Activated B cell treated with CpG ODN at 0.5 μM for 24 hours (primary cell): ENCODE measurements at places on chromosomes 5 and 9. TPM values are rescaled to one million over a fixed set of nuclear protein-coding genes. Genes with fewer than 3 reads are reported as not detected.

GRCh38 chr5:157107508-157107907 lies 1.3 kb downstream of the HAVCR2 start:
- no peak for DNase-seq
- no peak overlapping the region for H3K4me3 ChIP-seq
- H3K36me3 ChIP-seq: no peaks in the 10 kb centered on the region

- no peaks in the 10 kb centered on the region for H3K36me3 ChIP-seq
- DNase-seq: no peak
- H3K27ac ChIP-seq: no peak overlapping the region
- H3K4me1 ChIP-seq: no peaks in the 10 kb centered on the region
- peaks cover 5% of the 10 kb centered on the region for H3K27me3 ChIP-seq
These were observed 140.2 kb downstream of the ENC1 start for GRCh38 chr5:74500110-74500917.

DNA sequence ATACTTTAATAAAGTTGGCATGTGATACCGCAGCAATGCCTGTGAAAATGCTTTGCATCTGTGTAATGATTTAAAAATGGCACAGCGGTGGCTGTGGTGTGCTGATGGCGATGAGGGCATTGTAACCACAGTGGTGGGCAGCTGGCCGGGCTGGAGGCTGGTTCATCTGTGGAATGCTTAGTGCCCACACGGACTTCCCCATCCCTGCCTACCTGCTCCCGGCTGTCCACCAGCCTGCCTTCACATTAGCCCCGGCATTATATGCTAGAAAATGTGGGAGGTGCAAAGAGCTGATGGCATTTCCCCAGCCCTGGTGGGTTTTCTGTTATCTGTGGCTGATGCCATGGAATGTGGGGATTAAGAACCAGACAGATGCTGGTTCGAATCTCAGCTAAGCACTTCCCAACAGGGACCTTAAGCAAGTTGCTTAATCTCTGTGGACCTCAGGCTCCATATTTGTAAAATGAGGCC lies 2.9 kb upstream of the NDST1 start:
- DNase-seq: no peak
- H3K27me3 ChIP-seq: no peaks in the 10 kb centered on the region
- H3K4me3 ChIP-seq: no peak overlapping the region
- no peaks in the 10 kb centered on the region for H3K36me3 ChIP-seq
- H3K27ac ChIP-seq: no peak overlapping the region

DNA sequence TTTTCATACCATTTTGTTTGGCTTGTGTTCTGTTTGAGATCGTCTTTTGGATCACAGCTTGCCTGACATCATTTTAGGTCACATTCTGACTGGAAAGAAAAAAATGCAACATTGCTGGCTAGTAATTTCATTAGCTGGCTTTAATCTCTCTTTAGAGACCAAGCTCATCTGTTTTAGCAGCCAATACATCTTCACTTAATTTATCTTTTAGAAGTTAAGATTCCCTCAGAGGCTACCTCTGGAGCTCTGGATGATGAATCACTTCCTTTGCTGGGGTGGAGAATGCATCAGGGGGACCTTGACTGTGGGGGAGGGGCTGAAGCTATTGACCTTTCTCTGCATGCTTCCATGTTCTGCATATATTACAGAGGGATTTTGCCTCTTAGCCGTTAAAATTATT lies 181.5 kb upstream of the OTULINL start:
- no peaks in the 10 kb centered on the region for H3K4me1 ChIP-seq
- no peak for DNase-seq
- H3K27me3 ChIP-seq: no peaks in the 10 kb centered on the region
- peaks cover 82% of the 10 kb centered on the region for H3K36me3 ChIP-seq

GRCh38 chr9:4118666-4119065 lies 181.2 kb downstream of the GLIS3 start:
- no peaks in the 10 kb centered on the region for H3K4me1 ChIP-seq
- peaks cover 2% of the 10 kb centered on the region for H3K27me3 ChIP-seq
- DNase-seq: no peak
- H3K27ac ChIP-seq: no peak overlapping the region

- no peaks in the 10 kb centered on the region for H3K27me3 ChIP-seq
- H3K27ac ChIP-seq: no peak overlapping the region
- H3K4me3 ChIP-seq: no peak overlapping the region
These were observed 255.1 kb downstream of the NR2F1-AS1 start for GRCh38 chr5:93325946-93326345.

DNA sequence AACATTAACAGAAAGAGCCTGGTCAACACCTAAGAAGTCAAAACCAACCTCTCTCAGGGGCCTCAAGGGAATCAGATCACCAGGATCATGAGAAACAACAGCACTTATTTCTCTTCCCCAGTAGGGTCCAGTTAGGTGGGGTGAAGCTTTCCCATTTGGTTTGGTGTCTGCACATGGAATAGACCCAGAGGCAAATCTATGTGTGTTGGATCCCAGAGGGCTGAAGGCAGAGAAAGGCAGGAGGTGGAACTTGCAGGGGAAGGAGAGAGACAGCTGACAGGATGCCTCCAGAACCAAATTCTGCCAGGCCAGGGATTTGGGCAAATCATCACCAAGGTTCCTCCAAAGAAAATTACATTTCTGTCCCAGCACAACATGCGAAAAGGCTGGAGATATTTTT lies 104.8 kb upstream of the SPOCK1 start:
- H3K4me3 ChIP-seq: no peak overlapping the region
- DNase-seq: no peak
- no peak overlapping the region for H3K27ac ChIP-seq
- H3K4me1 ChIP-seq: no peaks in the 10 kb centered on the region

DNA sequence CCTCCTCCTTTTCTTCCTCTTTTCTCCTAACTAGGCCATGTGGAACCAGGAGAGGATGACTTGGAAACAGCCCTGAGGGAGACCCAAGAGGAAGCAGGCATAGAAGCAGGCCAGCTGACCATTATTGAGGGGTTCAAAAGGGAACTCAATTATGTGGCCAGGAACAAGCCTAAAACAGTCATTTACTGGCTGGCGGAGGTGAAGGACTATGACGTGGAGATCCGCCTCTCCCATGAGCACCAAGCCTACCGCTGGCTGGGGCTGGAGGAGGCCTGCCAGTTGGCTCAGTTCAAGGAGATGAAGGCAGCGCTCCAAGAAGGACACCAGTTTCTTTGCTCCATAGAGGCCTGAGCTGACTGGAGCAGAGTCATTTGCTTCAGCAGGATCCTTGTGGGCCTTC lies 13.7 kb downstream of the NUDT2 start:
- H3K36me3 ChIP-seq: peaks cover 45% of the 10 kb centered on the region
- H3K27ac ChIP-seq: no peak overlapping the region
- no peaks in the 10 kb centered on the region for H3K4me1 ChIP-seq
- no peak overlapping the region for H3K4me3 ChIP-seq
- H3K27me3 ChIP-seq: no peaks in the 10 kb centered on the region
- DNase-seq: no peak

GRCh38 chr9:126488881-126489404 lies 124.8 kb upstream of the LMX1B start:
- no peaks in the 10 kb centered on the region for H3K36me3 ChIP-seq
- no peak overlapping the region for H3K4me3 ChIP-seq
- H3K4me1 ChIP-seq: peaks cover 5% of the 10 kb centered on the region
- no peak for DNase-seq
- H3K27ac ChIP-seq: no peak overlapping the region

- no peaks in the 10 kb centered on the region for H3K4me1 ChIP-seq
- H3K27me3 ChIP-seq: peaks cover 4% of the 10 kb centered on the region
- H3K27ac ChIP-seq: no peak overlapping the region
- no peak overlapping the region for H3K4me3 ChIP-seq
- DNase-seq: no peak
- no peaks in the 10 kb centered on the region for H3K36me3 ChIP-seq
These were observed 405.6 kb downstream of the DMRT2 start for GRCh38 chr9:1455766-1456165.

SLCO6A1 gene
- not detected in 2 replicates for total RNA-seq

GABRA6 gene
- total RNA-seq: not detected in 2 replicates

TNFSF15 gene
- total RNA-seq: 0.10 and 0.22 TPM in 2 replicates
